ENCODE measurements at places on chromosomes 4 and X.

DNA sequence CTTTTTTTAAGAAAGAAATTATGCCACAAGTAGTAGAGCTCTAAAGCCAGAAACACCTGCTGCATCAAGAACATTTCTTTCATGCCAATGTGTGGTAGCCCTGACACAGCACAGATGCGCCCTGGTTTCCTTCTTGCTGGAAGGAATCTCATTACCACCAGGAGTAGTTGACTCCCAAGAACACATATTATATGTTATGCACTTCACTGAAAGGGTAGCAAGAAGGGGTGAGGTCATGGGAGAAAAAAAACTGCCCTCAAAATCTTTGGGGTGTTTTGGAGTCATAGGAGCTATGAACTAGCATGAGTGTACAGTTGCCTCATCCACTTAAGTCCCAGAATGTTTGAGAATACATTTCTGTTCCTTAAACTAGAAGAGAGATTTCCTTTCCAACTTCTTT, 185.8 kb upstream of the C1QTNF7 start:
- DNase-seq, result no peak

- DNase-seq, result no peak
Measured at GRCh38 chrX:54352677-54353076, 5.2 kb downstream of the WNK3 start.

GRCh38 chr4:158958489-158959270, 144.2 kb upstream of the RAPGEF2 start:
- no peak for DNase-seq

GRCh38 chrX:72031634-72032033, 100.1 kb downstream of the RTL5 start:
- no peak for DNase-seq

GRCh38 chrX:139831675-139832456, 101.0 kb downstream of the ATP11C start:
- no peak for DNase-seq

GRCh38 chrX:8673201-8673600, 58.7 kb downstream of the ANOS1 start:
- DNase-seq, result no peak

All from putamen (tissue), 1 donor.